Aorta (tissue), 5 donors: ENCODE measurements at places on chromosomes 12 and 14. TPM values are rescaled to one million over a fixed set of nuclear protein-coding genes. Genes with fewer than 3 reads are reported as not detected.

- DNase-seq: no peak
- H3K4me1 ChIP-seq: no peaks in the 10 kb centered on the region
- no peak overlapping the region for H3K27ac ChIP-seq
- no peak overlapping the region for H3K4me3 ChIP-seq
Measured at GRCh38 chr12:75561921-75562320, 50.5 kb upstream of the KRR1 start.

- DNase-seq: no peak
- no peak overlapping the region for H3K4me3 ChIP-seq
- no peaks in the 10 kb centered on the region for H3K4me1 ChIP-seq
- H3K27me3 ChIP-seq: no peaks in the 10 kb centered on the region
- no peak overlapping the region for H3K27ac ChIP-seq
Measured at GRCh38 chr14:102819747-102820330, 42.6 kb downstream of the TRAF3 start.

E2F7 gene
- total RNA-seq: 0.30 TPM

DNA sequence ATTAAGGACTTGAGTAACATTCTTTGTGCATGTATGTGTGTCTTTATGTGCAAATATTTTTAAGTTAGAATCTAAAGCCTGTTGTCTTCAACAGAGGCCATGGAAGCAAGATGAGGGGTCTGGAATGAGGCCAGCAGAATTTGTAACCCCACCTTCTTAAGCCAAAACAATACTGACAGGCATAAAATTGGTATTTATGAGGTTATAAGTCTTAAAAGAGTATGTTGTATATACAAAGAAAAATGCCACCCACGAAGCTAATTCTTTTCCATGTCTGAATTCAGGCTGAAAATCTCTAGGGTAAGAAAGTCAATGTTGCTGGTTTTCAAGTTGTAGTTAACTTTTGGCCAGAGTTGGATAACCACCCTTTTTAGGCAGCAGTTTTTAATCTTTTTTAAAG lies 86.2 kb upstream of the TMTC1 start:
- no peak overlapping the region for H3K27ac ChIP-seq
- H3K27me3 ChIP-seq: no peaks in the 10 kb centered on the region
- DNase-seq: no peak
- H3K36me3 ChIP-seq: no peaks in the 10 kb centered on the region
- no peak overlapping the region for H3K4me3 ChIP-seq

GRCh38 chr12:25387732-25388050 lies 137.0 kb upstream of the KRAS start:
- H3K4me3 ChIP-seq: no peak overlapping the region
- no peak overlapping the region for H3K27ac ChIP-seq
- H3K4me1 ChIP-seq: no peaks in the 10 kb centered on the region
- H3K36me3 ChIP-seq: no peaks in the 10 kb centered on the region

TESPA1 gene
- 1.0 TPM for total RNA-seq

DNA sequence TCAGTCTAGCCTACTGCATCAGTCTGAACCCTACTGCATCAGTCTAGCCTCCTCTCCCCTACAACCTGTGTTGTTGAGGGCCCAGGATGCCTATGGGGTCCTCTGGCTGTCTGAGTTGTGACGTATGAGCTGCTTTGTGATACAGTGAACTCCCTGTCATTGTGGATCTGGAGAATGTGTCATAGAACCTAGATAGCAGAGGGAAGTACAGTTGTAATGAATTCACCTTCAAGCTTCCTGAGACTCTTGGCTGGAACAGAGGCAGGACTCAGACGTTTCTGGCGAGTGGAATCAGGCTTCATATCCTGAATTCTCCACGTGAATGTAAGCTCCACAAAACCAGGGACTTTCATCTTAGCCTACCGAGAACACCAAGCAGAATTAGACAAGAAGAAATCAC lies 17.0 kb downstream of the TBK1 start:
- H3K4me3 ChIP-seq: no peak overlapping the region
- H3K4me1 ChIP-seq: no peaks in the 10 kb centered on the region
- H3K27ac ChIP-seq: no peak overlapping the region
- H3K27me3 ChIP-seq: no peaks in the 10 kb centered on the region
- H3K36me3 ChIP-seq: peaks cover 6% of the 10 kb centered on the region
- DNase-seq: no peak

DNA sequence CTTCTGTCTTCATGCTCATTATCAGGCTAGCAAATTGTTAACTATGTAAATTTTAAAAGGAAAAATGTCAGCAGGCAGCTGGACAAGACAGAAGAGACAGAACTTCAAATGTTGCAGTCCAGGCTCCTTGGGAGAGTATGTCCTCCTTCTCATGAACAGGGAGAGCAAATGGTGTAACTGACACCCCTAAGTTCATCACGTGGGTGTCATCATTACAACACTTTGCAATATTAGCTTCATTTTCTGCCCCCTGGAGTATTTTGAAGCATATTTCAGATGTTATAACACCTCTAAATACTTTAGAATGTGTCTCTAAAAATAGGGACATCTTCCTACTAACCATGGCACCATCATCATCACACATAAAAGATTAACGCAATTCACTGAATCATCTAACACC lies 62.1 kb downstream of the ZNF664 start:
- no peaks in the 10 kb centered on the region for H3K4me1 ChIP-seq
- H3K4me3 ChIP-seq: no peak overlapping the region
- DNase-seq: no peak
- H3K27me3 ChIP-seq: no peaks in the 10 kb centered on the region

MAGOHB gene
- total RNA-seq: 13.6 TPM

- no peak for DNase-seq
- H3K36me3 ChIP-seq: no peaks in the 10 kb centered on the region
- no peaks in the 10 kb centered on the region for H3K27me3 ChIP-seq
- H3K4me1 ChIP-seq: no peaks in the 10 kb centered on the region
Measured at GRCh38 chr12:129161511-129161910, 308.2 kb downstream of the GLT1D1 start.

GLT8D2 gene
- total RNA-seq: 64.4 TPM

GRCh38 chr12:122032580-122032979 lies 10.9 kb downstream of the BCL7A start:
- H3K4me1 ChIP-seq: no peaks in the 10 kb centered on the region
- H3K36me3 ChIP-seq: no peaks in the 10 kb centered on the region
- H3K4me3 ChIP-seq: no peak overlapping the region
- DNase-seq: no peak

- no peaks in the 10 kb centered on the region for H3K27me3 ChIP-seq
- no peak for DNase-seq
Measured at GRCh38 chr12:2710701-2711100, 84.1 kb upstream of the FKBP4 start.

GRCh38 chr14:102903889-102904512 lies 18.5 kb upstream of the AMN start:
- H3K36me3 ChIP-seq: no peaks in the 10 kb centered on the region
- no peaks in the 10 kb centered on the region for H3K4me1 ChIP-seq
- no peak overlapping the region for H3K27ac ChIP-seq
- peak; percentile 33 for DNase-seq

GRCh38 chr14:20719777-20720176 lies 25.9 kb upstream of the EDDM3A start:
- no peak for DNase-seq
- no peak overlapping the region for H3K4me3 ChIP-seq
- H3K36me3 ChIP-seq: no peaks in the 10 kb centered on the region
- H3K4me1 ChIP-seq: no peaks in the 10 kb centered on the region

CLEC6A gene
- not detected for total RNA-seq

GRCh38 chr12:112241176-112241575 lies 115.8 kb downstream of the TRAFD1 start:
- no peaks in the 10 kb centered on the region for H3K4me1 ChIP-seq
- no peak for DNase-seq
- H3K27me3 ChIP-seq: no peaks in the 10 kb centered on the region
